ENCODE measurements at places on chromosomes 13 and 19.

DNA sequence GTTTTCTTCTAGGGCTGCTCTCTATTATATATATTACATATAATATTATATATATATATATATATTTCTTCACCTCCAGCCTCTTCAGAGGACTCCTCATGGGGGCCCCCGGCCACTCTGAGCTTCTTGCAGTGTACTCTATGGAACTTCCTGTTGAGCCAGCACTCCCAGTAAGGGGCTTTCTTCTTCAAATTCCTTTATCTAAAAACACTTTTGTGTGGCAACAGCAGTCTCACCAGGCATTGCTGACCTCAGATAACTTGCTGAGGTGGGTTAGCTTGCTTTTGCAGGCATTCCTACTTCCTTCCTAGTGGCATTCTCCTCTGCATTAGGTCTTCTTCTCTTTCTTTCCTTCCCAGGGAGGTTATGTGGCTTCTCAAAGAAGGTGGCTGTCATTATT is 381.5 kb downstream of the MYO16 start:
- DNase-seq: no peak

- no peak for DNase-seq
These were observed 576 bp downstream of the DOT1L start for GRCh38 chr19:2164020-2164998.

DNA sequence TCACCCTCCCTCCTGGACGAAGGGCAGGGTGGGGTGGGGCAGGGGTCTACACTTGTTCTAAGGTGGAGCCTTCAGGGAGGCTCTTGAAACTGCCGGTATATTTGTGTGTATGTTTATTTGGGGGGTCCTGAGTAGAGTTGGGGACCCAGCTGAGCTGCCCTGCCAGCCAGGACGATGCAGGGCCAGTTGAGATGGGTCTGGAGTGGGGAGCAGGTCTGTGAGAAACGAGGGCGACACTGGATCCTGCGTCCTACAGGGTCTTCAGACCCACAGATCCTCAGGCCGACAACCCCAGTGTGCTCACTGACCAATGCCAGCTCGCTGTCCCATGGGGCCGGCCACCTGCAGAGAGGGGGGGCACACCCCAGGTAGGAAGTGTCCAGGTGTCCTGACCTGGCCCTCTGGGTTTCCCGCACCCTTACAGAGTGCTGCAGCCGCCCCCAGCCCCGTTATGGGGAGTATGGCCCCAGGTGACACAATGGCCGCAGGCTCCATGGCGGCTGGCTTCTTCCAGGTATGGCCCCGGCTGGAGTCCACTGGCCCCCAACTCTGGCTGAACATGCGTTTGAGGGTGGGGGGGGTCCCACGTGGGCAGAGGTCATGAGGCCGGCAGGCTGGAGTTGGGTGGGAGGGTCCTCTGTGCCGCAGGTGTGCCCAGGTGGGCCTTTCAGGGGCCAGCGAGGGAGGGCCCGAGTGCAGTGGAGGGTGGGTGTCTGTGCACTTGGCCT is 7.4 kb downstream of the ISYNA1 start:
- no peak for DNase-seq

DNA sequence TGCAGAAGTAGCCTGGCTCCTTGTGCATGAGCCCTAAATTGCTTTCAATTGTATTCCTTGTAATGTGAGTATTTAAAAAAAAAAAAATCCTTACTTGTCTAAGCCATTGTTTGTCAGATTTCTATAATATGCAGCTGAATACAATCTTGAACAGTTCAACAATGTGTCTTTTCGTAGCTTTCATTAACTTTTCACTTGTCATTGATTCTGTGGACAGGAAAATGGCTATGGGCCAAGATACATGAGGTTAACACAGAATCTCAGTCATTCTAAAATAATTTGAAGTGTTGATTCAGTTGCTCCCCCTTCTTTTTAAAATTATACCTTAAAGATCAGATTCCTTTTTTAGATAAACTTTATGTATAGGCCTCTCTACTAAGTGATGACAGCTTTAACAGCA is 395.8 kb upstream of the KLF12 start:
- no peak for DNase-seq

- no peak for DNase-seq
These were observed 34.4 kb upstream of the UBL3 start for GRCh38 chr13:29884671-29885430.

DNA sequence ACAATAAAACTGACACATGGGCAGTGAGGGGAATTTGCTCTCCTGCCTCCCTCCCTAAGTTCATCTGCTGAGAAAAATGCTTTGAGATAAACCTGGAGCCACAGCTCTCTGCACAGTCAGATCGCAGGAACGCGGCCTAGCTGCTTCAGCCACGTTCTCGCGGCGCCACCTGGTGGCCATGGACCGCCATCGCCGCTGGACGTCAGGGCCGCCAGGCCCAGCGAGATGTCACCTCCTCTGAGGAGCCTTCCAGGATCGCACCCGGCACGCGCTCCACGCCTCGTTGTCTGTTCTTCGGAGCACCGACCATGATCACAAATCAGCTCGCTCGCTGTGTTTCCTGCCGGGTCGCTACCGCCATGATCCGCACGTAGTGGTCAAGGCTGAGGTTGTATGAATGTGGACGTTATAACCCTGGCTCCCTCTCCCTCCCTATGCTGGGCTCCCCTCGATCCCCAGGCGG is 20.6 kb upstream of the USP29 start:
- no peak for DNase-seq

GRCh38 chr19:51511353-51511752 is 9.8 kb upstream of the SIGLEC12 start:
- DNase-seq: no peak

GRCh38 chr13:41811588-41812021 is 149.3 kb downstream of the VWA8 start:
- no peak for DNase-seq

DNA sequence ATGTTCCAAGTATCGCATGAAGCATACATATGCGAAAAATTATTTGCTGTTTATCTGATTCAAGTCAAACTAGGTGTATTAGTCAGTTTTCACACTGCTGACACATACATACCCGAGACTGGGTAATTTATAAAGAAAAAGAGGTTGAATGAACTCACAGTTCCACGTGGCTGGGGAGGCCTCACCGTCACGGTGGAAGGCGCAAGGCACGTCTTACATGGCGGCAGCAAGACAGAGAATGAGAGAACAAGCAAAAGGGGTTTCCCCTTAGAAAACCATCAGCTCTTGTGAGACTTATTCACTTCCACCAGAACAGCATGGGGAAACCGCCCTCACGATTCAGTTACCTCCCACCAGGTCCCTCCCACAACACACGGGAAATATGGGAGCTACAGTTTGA is 13.0 kb upstream of the PROZ start:
- no peak for DNase-seq

DNA sequence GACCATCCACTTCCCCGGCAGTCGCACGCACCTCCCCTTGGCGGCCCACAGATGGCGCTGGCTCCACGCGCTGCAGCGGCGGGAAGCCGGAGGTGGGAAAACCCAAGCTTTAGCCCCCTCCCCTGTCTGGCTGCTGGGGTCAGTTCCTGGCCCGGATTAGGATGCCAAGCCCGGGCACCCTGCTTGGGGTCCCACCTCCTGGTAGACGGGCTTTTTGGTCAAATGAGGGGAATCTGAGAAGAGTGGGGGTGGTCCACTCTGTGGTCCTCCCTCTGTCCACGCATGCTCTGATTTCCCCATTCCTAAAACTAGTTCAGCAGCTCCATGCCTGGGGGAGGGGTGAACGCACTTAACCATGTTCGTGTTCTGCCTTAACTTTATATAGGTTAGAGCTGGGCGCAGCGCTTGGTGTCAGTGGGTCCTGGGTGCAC is 8.1 kb upstream of the ADGRE2 start:
- DNase-seq: no peak

DNA sequence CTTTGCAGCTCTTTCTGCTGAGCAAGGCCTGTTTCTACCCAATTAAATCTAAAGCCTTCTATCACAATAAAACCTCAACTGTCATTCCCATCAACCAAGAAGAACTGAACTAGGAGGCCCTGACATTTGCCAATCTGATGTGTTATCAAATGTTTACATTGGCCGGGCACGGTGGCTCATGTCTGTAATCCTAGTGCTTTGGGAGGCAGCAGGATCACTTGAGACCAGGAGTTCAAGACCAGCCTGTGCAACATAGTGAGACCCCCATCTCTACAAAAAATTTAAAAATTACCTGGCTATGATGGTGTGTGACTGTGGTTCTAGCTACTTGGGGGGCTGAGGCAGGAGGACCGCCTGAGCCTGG is 2.8 kb upstream of the FBXO17 start:
- no peak for DNase-seq

- DNase-seq: no peak
These were observed 1851.1 kb downstream of the PCDH9 start for GRCh38 chr13:65378943-65379519.

DNA sequence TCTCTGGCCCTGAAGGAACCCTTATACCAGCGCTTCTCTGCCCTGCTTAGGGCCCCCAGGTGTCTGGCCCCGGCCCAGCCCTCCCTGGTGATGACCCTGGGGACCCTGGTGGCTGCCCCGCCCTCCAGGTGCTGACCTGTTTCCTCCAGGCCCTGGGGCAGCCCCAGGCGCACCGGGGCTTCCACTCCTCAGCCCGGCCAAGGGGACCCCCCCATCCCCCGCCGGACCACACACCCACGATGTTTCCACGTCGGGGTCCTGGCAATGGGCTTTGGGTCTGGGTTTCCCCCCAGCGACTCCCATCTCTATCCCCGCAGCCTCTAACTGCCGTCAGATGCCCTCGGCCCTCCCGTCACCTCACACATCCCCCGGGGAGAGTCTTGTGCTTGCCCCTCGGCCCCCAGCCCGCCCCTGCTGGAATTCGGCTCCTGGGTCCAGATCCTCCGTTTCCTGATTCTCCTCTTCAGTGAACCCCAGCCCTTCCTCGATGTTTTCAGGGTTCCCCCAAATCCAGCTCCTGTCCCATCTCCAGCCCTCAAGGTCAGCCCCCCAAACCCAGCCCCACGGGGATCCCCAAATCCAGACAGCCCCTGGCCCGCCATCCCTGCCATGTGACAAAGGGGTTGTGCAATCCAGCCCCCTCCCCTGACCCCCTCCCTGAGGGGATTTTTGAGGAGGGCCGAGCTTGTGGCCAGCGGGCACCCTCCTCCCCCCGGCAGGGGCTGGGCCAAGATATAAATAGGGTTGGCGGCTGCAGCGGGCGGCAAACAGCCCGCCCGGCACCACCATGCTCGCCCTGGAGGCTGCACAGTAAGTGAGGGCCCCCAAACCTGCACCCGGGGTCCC is at the start of gene SPIB:
SPIB (plus strand) TSS at position 763 of the 846 bp plus-strand sequence; CDS start at position 788, 25 bp downstream.
- DNase-seq: no peak

- DNase-seq: no peak
These were observed 27.8 kb downstream of the KDM4B start for GRCh38 chr19:4996701-4997100.

- no peak for DNase-seq
These were observed 100.4 kb downstream of the GPR12 start for GRCh38 chr13:26660185-26660584.

DNA sequence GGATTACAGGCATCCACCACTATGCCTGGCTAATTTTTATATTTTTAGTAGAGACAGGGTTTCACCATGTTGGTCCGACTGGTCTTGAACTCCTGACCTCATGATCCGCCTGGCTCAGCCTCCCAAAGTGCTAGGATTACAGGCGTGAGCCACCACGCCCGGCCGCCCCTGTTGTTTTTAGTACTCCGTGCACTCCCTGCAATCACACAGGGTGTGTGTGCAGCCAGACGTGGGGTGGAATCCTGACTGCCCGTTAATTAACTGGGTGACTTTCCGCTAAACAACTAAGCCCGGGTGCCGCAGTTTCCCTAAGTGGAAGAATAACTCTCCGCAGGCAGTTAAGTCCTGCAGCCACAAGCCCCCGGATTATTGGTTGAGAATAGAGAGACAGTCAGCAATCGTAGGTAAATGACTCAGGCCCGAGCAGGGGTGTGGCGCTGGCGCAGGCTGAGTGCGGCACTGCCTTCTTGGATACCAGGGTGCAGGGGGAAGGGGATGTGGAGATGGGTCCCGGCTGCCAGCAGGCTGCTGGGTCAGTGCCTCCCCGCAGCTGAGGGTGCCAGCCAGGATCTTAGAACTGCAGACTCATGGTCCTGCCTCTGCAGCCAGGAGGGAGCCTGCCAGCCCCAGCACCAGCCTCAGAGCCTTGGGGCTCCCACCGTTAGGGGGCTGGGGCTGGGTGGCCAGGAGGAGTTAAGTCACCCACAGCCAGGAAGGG is 6.1 kb upstream of the FXYD3 start:
- DNase-seq: no peak

- DNase-seq: no peak
These were observed 231.4 kb downstream of the OXGR1 start for GRCh38 chr13:96762876-96763275.

GRCh38 chr19:39746836-39747529 is 9.2 kb upstream of the CLC start:
- no peak for DNase-seq

DNA sequence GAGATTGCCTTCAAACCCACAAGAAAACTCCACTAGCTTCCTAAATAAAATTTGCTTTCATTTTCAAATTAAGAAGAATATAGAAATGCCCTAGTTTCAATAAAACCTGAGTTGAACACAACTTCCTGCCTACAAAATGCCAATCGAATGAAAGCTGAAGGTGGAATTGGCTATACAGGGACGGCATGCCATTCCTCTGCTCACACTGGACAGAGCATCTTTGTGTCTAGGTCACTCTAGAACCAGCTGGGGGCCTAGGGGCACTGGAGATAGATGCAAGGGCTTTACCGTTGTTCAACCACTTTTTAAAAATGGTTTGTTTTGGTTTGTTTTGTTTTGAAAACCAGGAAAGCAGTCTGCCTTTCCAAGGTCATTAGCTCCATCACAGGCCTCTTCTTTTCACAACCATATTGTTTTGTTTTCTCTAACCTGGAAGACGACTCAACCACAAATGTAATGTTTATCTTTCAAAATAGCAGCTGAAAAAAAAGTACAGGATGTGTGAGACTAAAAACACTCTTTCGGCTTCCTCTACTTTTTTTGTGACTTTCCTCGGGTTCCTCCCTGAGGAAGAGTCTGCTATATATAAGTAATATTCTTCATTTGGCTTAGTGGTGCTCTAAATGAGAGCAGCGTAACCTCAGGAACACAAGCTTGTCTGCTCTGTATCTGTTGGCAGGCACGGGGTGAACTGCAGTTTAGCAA is 11.9 kb upstream of the ITM2B start:
- no peak for DNase-seq

DNA sequence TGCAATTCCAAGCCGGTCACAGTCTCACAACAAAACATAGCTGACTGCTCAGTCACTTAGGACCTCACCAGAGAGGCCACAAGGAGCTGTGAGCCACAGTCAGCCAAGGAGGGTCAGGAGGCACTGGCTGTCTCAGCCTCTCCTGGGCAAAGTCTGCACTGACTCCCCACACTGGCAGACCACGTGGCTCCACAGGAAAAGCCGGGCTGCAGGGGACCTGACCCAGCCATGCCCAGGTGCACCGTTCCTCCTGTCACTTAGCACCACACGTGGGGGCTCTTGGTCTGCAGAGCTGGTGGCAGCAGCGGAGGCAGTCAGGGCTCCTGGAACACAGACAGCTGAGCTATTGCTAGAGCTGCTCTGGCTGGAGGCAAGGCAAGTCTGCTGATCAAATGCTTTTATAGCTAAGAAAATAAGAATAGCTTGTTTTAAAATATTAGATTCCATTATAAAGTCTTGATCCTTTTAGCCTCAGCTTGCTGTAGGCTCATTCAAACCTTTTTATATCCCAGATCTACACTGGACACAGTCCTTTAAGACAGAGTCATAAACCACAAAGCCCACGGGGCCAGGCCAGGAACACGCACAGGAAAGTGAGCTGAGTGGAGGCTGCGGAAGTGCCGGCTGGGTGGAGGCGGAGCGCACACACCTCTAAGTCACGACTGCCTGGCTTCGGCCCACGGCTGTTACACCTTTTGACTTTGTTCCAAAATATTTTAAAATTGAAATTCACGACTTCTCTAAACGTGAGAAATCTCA is 744.1 kb downstream of the UQCRFS1 start:
- no peak for DNase-seq

All from NCI-H446 treated with DMSO at 0.1 percent for 48 hours (cell line).